Urothelium cell line (cell line): ENCODE measurements at places on chromosomes 4 and X.

DNA sequence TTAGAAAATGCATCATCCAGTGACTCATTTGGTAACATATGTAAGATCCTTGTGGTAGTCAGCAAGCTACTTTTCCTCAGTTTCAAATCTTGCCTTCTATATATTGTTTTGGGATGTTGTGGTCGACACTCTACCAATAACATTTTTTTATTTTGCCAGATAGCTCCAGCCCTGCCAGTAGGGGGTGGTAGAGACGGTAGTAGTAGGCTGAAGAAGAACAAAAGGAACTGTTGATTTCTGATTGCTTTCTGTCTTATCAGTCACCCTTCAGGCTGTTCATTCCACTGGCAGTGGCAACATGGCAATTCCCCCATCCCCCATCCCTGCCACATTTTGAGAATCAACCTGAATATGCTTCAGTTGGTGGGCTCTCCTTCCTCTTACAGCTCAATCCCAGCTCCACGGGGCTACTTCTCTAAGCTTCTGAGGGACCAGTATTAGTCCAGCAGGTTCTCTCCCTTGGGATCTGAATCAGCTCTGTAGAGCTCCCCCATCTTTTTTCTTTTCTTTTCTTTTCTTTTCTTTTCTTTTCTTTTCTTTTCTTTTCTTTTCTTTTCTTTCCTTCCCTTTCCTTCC lies 171.5 kb upstream of the VEGFC start:
- DNase-seq: no peak

DNA sequence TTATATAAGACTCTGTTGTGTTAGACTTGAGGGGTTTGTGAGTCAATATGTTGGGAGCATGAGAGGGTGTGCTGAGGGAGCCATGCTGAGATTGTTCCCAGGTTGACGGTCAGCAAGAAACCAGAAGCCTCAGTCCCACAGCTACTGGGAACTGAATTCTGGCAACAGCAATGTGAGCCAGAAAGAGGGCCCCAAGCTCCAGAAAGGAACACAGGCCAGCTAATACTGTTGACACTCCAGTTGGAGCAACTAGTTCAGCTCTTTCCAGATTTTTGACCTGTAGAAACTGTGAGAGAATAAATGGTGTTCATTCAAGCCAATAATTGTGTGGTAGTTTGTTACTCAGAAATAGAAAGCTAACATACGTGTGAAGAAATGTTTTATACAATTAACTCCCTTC lies 17.1 kb downstream of the ADH1A start:
- DNase-seq: no peak

GRCh38 chrX:20437683-20438082 lies 171.0 kb upstream of the RPS6KA3 start:
- no peak for DNase-seq

- DNase-seq: no peak
Observed at GRCh38 chrX:48711929-48712505, 15.5 kb downstream of the SUV39H1 start.

- DNase-seq: no peak
Observed at GRCh38 chrX:5936438-5936837, 292.2 kb downstream of the NLGN4X start.

- no peak for DNase-seq
Observed at GRCh38 chr4:177737387-177737940, 295.2 kb upstream of the AGA start.

GRCh38 chrX:50813843-50814661 lies at the start of gene SHROOM4:
Gene SHROOM4, minus strand, starts transcription at chrX:50814194. Its CDS starts 176 bp downstream, at chrX:50814018.
- DNase-seq: no peak

DNA sequence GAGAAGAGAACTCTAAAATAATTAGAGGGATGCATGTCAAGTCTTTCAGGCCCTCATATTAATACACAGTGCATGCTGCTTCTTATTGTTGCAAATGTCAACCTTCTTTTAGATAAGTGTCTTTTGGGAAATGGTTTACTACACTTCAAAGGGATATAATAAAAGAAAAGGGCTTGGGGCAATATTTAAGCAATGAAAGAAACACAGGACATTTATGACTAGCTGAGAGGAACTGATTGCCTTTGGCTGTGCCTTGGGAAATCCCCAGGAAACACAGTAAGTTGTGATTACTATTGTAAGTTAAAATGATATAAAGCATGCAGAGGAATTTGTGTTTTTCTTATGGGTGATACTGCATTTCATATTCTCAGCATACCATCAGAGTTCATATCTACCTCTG lies 1036.2 kb upstream of the GRID2 start:
- no peak for DNase-seq

DNA sequence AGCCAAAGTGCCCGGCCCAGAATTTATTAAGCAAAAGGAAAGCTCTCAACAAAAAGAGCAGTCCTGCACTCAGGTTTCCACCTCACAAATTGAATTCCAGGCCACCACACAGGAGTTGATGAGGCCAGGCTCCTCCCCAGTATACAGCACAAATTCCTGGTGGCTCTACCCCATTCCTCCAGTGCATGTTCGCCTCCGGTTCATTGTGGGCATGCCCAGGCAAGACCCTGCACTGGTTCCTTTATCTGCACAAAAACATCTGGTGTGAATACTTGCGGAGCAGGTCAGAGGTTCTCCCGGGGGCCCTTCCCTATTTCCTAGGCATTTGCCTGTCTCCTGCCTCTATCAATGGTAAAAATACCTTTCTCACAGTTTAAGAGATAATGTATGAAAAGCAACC lies 195.2 kb upstream of the ANXA10 start:
- DNase-seq: peak; percentile 48

DNA sequence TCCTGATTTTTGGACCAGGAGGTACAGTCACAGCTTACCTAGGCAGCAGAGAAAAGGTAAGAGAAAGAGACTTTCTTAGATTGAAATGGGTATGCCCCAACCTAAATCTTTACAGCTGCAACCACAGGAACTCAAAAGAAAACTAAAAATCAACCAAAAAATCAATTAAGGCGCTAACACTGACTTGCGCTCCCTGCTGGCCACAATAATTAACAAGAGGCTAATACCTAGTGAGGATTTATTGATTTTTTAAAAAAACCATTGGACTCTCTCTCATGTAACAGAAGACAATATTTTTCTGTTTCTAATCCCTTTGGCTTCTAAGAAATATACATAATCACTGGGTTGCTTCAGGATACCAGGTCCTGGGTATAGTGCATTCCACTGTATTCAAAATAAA lies 153.9 kb upstream of the TENM3 start:
- no peak for DNase-seq
